Testis (tissue), 5 donors: ENCODE measurements at places on chromosomes 1 and 21. TPM values are rescaled to one million over a fixed set of nuclear protein-coding genes. Genes with fewer than 3 reads are reported as not detected.

The PLA2G5 gene
- total RNA-seq = 19.8 TPM

The PSMB4 gene
- total RNA-seq = 186 TPM

The RIMS3 gene
- total RNA-seq = 9.4 TPM

The TMEM234 gene
- total RNA-seq = 35.9 TPM

The HTR6 gene
- 0.55 TPM for total RNA-seq

The CHIA gene
- total RNA-seq = 0.31 TPM

The OR6K2 gene
- total RNA-seq = not detected

The S100A12 gene
- total RNA-seq = not detected

The C1orf210 gene
- 0.25 TPM for total RNA-seq

The PCP4L1 gene
- total RNA-seq = 3.0 TPM
